ENCODE measurements at places on chromosomes 6 and 20.

DNA sequence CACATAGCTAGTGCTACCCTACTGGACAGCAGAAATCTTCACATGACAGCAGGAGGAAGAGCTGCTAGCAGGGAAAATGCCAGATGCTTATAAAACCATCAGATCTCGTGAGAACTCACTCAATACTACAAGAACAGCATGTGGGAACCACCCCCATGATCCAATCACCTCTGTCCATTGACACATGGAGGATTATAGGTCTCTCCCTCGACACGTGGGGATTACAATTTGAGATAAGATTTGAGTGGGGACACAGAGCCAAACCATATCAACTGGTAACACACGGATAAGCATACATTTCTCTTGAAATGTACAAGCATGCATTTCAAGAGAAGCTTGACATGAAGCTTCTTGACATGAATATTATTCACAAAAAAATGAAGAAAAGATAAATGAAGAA is 64.1 kb downstream of the MMS22L start:
- DNase-seq, result no peak

GRCh38 chr6:143536461-143536865 is 24.9 kb upstream of the FUCA2 start:
- DNase-seq, result no peak

- no peak for DNase-seq
Observed at GRCh38 chr6:134235937-134236751, 81.8 kb downstream of the SGK1 start.

DNA sequence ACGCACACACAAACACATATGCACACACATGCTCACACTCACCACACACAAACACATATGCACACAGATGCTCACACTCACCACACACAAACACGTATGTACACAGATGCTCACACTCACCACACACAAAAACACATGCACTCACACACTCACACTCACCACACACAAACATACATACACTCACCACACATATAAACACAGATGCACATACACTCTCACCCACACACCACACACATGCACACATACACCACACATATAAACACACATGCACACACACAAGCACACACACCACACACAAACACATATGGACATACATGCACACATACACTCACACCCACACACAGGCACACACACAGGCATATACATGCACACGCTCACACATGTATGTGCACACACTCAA is 112.3 kb downstream of the ERMARD start:
- DNase-seq, result no peak

DNA sequence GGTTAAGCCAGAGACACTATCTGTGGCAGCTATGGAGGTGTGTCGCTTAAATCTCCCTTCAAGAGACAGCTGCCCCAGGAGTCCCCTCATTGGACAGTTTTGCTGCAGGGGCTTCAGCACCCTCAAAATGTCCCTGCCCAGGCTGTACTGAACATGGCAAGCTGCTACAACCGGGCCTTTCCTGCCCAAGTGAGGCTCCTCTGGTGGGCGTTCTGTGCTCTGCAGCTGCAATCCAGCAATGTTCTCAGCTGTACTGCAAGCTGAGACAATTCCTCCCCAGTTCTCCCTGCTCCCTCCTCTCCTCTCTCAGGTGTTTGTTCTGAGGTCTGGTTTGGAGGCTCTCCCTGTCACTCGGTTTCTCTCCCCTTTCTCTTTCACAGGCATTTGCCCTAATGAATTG is 190.8 kb upstream of the LAMP5 start:
- DNase-seq, result no peak

- no peak for DNase-seq
Observed at GRCh38 chr20:45969712-45970634, 2.0 kb downstream of the ZNF335 start.

DNA sequence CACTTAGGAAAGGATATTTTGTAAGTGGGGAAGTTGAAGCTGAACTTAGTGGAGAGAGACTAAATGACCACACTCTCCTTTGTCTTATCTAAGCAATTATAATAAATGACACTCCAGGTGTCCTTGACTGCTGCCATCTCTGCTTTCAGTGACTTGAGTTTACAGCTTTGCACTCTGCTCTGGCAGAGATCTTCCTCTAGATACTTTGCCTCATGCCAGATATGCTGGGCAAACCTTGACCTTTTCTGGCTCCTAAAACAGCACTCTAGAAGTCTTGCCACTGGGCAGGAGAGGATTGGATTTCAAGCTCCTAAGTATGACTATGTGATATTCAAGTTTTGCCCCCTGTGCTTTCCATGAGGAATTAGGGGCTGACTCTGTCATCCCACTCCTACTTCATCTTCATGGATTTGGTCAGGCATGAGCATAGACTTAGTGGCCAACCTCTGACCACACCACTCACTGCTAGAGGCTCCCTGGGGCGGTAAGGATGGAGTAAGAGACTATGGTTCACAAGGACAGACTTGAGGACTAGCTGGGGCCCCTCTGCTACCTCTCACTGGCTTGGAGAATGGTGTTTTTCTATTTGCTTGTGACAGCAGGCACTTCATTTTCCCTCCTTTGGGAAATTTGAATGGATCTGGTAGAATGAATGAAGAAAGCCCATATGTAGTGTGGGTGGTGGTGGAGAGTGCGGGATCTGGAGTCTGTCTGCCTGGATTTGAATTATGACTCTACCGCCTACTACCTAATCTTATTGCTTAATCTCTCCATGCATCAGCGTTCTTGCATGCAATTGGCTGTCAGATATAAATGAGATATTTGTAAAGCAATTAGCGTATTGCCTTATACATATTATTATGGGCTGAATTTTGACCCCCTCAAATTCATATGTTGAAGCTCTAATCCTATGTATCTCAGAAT is 191.4 kb downstream of the REV3L start:
- no peak for DNase-seq

DNA sequence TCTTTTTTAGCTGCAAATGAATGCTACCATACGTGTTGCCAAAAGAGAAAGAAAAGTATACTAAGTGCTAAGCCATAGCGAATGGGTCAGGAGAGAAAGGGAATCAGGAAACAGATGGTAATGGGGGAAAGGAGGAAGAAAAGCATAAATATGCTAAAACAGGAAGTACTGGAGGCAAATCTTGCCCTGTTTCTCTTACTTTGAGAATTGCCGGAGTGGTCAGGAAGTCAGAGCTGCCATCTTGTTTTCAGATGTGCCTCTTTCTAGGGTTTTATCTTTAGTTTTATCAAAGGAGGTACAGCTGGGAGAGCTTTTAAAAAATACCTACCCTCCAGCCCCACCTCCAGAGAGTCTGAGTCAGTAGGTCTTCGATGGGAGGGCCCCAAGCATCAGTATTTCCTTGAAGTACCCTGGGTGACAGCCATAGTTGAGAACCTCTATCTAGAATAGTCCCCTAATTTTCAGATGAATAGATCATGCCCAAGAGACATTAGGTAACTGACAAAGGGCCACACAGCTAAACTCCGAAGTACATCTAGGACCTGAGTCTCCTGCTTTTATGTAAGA is 193.3 kb downstream of the CLIC5 start:
- DNase-seq, result no peak

DNA sequence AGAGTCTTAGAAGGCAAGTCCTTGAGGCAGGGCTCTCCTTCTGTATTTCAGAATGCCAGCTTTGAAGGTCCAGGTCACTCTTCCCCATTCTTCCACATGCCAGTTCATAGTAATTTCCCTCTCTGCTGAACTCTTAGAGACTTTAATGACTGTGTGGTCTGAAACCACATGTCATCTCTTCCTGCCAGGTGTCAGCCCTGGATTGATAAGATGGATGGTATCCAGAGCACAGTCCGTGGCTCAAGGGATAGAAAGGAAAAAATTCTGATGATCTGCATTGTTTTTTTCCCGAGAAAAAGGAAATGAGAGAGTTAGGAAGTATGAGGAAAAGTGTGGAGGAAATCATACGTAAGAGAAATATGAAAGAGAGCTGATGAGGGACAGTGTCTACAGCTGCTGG is 250.9 kb downstream of the TPBG start:
- DNase-seq, result no peak

DNA sequence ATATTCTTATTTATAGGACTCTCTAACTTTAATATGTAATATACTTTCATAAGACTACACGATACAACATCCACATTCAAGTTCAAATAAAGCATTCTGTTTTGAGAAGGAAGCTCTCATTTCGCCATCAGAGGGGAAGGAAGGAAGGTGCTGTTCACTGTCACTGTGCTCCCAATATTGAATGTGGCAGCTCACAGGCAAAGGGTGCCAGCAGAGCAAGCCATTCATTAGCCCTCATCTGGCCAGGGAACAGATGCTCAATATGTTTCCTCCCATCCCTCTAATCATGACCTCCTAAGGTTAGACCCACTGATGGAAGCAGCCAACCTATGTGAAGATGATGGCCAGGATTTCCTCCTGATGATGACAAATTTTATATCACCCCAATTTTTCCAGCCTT is 154.4 kb downstream of the DST start:
- DNase-seq, result no peak

GRCh38 chr6:140180306-140180705 is 805.9 kb upstream of the CITED2 start:
- no peak for DNase-seq

GRCh38 chr6:77038807-77039206 is 424.5 kb downstream of the HTR1B start:
- no peak for DNase-seq

- no peak for DNase-seq
Observed at GRCh38 chr6:53086302-53086701, 21.1 kb downstream of the FBXO9 start.

GRCh38 chr6:156777577-156778453 is 637 bp downstream of the ARID1B start:
- DNase-seq, result peak; percentile 78

DNA sequence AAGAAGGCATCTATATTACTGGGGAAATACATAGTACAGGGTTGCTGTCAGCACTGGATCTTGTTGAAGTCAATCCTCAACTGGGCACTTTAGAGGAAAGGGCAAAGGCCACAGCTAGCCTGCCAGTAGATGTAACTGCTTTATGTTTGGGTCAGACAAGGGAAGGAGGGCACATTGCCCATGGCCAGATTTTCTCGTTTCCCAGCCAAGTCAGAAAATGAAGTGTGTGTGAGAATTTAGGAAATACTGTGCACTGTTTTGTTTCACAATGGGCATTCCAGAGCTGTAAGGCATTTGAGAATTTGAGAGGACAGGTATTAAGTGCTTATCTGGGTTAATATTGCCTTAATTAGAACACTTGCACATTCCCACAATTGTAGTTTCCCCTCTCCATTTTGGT is 183.9 kb upstream of the MCHR2 start:
- no peak for DNase-seq

Measured in activated naive CD8-positive, alpha-beta T cell treated with anti-CD3 and anti-CD28 coated beads, Interleukin-2, amount 10 ng/mL, durations not matched to agents 7 days and 5 days (primary cell).